ENCODE measurements at places on chromosomes 1 and 21. TPM values are rescaled to one million over a fixed set of nuclear protein-coding genes. Genes with fewer than 3 reads are reported as not detected.

DMRTA2 gene
- total RNA-seq: not detected

GREM2 gene
- not detected for total RNA-seq

OLFM3 gene
- total RNA-seq: not detected

KCNC4 gene
- total RNA-seq: 8.9 TPM

CELA3B gene
- total RNA-seq: not detected

VWA1 gene
- total RNA-seq: 0.36 TPM

RASAL2 gene
- 0.06 TPM for total RNA-seq

TMIGD3 gene
- 0.42 TPM for total RNA-seq

PATJ gene
- total RNA-seq: 27.2 TPM

CA14 gene
- not detected for total RNA-seq

DNA sequence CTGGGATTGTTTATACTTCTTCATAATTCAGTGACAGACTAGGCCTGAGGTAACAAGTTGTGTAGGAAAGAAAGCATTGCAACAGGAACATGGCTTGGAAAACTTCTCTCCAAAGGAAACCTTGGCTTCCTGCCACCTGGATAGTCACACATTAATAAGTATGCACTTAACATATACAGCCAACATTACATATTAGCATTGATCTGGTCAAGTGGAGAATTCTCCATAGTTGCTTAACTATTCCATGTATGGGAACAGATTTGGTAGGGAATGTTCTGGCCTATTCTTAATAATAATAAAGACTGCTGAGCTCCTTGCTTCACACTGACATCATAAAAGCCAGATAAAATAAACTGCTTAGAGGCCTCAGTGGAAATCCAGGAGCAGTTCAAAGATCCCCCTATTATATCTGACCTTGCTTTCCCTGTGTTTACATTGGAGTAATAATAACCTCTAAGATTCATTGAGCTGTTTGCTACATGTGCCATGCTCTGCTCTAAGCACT, 27.2 kb upstream of the NFIA start:
- DNase-seq: no peak

DNA sequence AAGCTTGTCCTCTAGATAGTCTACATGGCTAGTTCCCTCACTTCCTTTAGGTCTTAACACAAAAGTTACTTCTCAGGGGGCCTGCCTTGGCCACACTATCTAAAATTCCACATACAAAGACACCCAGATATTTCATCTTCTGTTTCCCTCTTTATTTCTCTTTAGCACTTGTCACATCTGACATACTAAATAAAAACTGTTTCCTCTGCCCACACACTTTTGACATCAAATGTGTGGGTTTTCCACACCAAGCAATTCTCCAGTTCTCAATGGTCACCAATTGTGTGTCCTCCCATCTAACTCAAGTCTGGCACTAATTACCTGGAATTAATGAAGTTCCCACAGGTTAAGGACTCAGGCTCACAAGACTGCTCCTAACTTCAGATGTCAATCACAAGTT, 25.5 kb upstream of the CFAP126 start:
- no peak for DNase-seq

DNA sequence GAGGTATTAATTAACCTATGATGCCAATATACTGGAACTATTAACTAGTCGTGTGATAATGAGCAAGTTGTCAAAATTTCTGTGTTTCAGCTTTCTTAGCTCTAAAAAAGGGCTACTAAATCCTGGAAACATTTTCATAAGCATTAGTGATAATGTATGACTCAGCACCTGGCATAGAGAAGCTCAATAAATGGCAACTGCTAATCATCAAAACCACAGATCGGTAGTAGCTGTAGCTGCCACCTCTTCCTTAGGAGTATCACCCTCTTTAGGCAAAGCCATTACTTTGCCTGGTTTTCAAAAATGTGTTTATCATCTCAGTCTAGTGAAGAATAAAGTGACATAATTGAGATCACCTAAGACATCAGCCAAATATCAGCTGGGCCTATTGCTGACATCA, 75.5 kb downstream of the TPR start:
- no peak for DNase-seq

- no peak for DNase-seq
Observed at GRCh38 chr1:13432251-13432650, 22.0 kb downstream of the PRAMEF20 start.

GRCh38 chr21:26095131-26095530, 75.4 kb downstream of the APP start:
- DNase-seq: no peak

DNA sequence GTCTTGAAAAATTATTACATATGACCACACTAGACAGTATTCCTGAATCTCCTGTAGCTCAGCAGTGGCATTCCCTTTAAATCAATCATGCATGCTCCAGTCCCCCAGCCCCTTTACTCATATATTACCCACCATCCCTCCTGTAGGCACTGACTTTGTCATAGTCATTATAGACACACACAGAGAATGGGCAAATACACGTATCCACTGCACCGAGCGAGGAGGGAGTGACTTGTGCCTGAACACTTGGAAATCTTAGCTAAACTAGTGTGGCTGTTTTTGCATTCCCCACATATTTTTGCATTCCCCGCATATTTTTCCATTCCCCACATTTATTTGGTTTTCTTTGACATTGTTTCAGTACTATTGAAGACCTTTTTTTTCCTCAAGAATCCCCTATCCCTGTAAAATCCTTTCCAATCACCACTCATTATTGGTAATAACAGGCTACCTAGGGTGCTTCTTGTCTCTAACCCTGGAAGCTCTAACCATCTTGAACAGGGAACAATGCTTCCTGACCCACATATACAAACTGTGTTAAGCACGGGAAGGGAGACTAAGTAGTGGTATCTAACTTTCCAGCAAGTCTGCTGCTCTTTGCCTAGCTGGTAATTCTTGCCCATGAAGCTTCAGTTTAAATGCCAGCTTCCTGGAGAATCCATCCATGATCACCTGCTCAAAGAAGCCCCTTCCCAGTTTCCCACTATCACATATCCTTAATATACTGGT, 534.4 kb upstream of the CAMK1G start:
- no peak for DNase-seq

GRCh38 chr1:236124965-236125364, 17.4 kb upstream of the GPR137B start:
- no peak for DNase-seq

DNA sequence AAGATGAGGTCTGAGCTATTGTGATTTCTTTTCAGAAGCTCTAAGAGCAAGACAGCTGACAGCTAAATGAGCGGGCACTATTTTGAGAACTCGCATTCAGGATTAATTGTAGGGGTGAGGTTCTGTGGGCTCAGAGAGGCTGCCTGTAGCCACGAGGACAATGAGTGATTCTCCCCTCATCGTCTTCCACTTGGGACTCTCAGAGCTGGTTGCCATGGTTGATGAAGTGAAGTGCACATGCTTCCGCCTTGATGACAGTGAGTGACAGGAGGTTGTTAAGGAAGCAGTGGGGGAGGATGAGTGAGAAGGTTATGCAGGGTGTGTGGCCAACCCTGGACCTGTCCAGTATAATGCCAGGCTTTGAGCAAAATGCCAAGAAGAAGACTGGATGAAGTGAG, 341.7 kb downstream of the PCP4 start:
- DNase-seq: no peak

GRCh38 chr1:237482777-237483176, 407.9 kb downstream of the ZP4 start:
- DNase-seq: no peak

- peak; percentile 84 for DNase-seq
Observed at GRCh38 chr1:9628541-9629444, 22.7 kb upstream of the PIK3CD start.

GRCh38 chr1:221148660-221149059, 269.4 kb downstream of the HLX start:
- no peak for DNase-seq

- no peak for DNase-seq
Observed at GRCh38 chr1:1343811-1344421, 5.3 kb downstream of the DVL1 start.

- DNase-seq: no peak
Observed at GRCh38 chr1:57824535-57824934, 400.7 kb upstream of the DAB1 start.

GRCh38 chr1:24735156-24735508, 10.1 kb upstream of the CLIC4 start:
- DNase-seq: no peak

GRCh38 chr1:152170287-152170905, 11.4 kb upstream of the RPTN start:
- no peak for DNase-seq

- DNase-seq: no peak
Observed at GRCh38 chr1:231274119-231274825, 33.3 kb downstream of the GNPAT start.

DNA sequence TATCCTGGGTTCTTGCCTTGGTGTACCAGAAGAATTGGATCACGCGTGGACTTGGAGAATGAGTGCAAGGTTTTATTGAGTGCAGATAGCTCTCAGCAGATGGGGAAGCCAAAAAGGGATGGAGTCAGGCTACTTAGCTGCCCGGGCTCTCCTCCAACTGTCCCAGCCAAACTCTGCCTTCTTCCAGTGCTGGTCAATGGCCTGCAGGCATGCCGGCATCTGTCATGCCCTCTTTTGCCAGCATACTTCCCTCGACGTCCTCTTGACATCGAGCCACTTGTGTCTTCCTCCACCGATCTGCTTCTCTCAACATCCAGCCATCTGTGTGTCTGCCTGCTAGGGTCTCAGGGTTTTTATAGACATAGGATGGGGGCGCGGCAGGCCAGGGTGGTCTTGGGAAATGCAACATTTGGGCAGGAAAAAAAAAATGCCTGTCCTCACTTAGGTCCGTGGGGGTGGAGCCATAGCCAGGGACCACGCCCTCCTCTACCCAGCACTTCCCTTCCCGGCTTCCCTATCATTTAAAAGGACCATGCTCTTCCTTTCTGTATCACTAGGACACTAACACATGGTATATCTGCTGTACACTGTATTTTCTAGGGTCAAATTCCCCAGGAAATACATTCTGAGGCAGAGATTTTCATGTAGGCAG, 47.0 kb upstream of the BCAR3 start:
- DNase-seq: no peak

- no peak for DNase-seq
Observed at GRCh38 chr1:232743999-232744398, 61.2 kb upstream of the MAP10 start.

GRCh38 chr1:228075801-228076271, 6.7 kb upstream of the ARF1 start:
- no peak for DNase-seq

GRCh38 chr1:96362623-96363022, 359.0 kb upstream of the PTBP2 start:
- no peak for DNase-seq

GRCh38 chr1:66563941-66564630, 30.1 kb downstream of the SGIP1 start:
- no peak for DNase-seq

- DNase-seq: no peak
Observed at GRCh38 chr1:98453066-98453465, 208.5 kb upstream of the SNX7 start.

- DNase-seq: no peak
Observed at GRCh38 chr1:1876335-1876930, 14.5 kb downstream of the GNB1 start.

- no peak for DNase-seq
Observed at GRCh38 chr1:68725001-68725752, 228.3 kb upstream of the DEPDC1 start.

- DNase-seq: no peak
Observed at GRCh38 chr1:192993426-192994085, 65.6 kb downstream of the UCHL5 start.

DNA sequence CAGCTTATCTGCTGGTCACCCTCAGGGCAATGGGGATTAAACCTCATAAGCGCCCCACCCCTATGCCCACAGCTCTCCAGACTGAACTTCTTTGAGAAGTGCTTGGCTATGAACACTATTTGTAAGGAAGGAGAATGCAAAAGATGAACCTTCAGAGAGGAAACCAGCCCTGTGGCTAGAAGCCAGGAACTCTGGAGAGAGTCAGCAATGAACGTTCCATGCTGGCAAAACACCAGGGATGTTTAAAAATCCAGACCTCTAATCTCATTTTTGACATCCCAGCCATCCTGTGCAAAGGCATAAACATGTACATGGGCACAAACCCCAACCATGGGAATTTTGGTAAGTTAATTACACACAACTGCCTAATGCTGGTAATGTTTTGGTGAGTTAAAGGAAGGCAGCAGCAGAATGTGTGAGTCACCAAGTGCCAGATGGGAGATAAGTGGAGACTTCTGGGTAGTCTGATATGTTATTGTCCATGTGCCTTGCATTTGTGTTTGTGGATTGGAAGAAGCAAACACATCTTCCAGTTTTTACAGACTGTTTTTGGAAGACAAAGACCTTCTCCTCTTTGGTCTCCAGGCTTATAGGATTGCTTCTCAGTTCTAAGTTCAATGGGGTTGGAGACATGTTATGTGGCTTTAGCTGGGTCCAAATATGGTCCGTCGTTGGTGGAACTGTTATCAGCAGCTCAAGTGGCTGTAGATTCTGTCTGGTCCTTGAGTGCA, 174.1 kb upstream of the ETV3 start:
- DNase-seq: no peak

- no peak for DNase-seq
Observed at GRCh38 chr1:117046781-117047180, 13.3 kb upstream of the TTF2 start.

- no peak for DNase-seq
Observed at GRCh38 chr1:32386676-32387392, 7.4 kb downstream of the BSDC1 start.

DNA sequence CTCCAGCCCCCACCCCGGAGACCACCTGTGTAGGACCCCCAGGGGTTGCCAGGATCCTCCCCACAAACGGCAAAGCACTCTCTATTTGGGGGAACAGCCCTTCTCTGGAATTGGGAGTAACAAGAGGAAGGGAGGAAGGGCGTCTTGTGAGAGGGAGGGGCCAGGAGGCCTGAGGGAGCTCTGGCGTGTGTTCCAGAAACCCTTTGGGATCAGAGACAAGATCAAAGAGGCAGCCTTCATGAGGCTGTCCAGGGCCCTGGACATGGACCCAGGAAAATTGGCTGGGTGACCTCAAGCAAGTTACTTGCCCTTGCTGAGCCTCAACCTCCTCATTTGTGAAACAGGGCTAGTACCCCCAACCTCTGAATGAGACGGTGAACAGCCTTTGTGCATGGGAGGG, 18.1 kb upstream of the ECE1 start:
- no peak for DNase-seq

GRCh38 chr1:168136709-168137514, at the start of gene GPR161:
Gene GPR161 (minus strand): TSS chr1:168136930. CDS start chr1:168104850, 32,080 bp downstream.
- DNase-seq: peak; percentile 59

DNA sequence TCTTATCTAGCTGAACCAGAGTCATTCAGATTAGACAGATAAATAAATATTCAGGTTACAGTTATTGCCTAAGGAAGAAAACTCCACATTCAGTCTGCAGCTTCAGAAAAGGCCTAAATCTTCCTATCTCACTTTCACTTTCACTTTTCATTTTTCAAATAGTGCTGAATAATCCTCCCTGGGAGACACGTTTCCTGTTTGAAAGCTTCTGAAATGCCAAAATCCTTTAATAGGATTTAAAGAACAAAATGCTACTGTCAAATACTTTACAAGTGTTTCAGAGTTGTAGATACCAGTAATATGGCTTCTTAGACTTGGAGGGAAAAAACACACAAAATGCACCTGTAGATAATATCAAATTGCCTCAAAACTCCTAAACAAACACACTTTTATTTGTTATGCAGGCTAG, 3.9 kb downstream of the PSMB2 start:
- no peak for DNase-seq
